Suppressor macrophage treated with lipopolysaccharide for 1 hour (primary cell): ENCODE measurements at places on chromosomes 5 and 9.

GRCh38 chr9:16519001-16519400 lies 351.5 kb downstream of the BNC2 start:
- no peak for DNase-seq

GRCh38 chr9:32434892-32435291 lies 50.4 kb downstream of the ACO1 start:
- no peak for DNase-seq

- DNase-seq, result peak; percentile 4
These were observed 196.2 kb downstream of the AOPEP start for GRCh38 chr9:94922691-94923107.

- no peak for DNase-seq
These were observed 163.5 kb downstream of the ARL15 start for GRCh38 chr5:54146916-54147315.

DNA sequence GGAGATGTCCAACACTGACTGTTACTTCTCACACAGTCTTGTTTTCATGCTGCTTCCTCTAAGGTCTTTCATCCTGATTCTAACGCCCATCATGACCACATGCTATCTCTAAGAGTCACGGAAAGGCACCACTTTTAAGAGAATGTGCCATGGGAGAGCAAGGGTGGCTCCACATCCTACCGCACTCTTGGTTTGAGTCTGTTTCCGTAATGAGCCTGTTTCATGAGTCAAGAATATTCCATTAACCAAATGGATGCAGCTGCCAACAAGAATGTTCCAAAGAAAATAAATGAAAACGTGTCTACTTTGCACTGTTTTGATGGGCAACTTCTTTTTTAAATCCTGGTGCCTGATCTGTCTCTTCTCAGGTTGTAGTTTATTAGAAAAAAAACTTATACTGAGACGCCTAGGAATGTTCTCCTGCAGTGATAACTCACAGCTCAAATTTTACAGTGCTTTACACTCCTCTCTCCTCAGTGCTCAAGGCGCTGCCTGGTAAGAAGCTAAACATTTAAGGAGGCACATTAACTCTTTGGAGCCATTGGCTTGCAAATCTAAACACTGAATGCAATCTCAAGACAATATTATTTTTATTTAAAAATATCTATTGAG lies 124.3 kb downstream of the FGF1 start:
- DNase-seq, result no peak

DNA sequence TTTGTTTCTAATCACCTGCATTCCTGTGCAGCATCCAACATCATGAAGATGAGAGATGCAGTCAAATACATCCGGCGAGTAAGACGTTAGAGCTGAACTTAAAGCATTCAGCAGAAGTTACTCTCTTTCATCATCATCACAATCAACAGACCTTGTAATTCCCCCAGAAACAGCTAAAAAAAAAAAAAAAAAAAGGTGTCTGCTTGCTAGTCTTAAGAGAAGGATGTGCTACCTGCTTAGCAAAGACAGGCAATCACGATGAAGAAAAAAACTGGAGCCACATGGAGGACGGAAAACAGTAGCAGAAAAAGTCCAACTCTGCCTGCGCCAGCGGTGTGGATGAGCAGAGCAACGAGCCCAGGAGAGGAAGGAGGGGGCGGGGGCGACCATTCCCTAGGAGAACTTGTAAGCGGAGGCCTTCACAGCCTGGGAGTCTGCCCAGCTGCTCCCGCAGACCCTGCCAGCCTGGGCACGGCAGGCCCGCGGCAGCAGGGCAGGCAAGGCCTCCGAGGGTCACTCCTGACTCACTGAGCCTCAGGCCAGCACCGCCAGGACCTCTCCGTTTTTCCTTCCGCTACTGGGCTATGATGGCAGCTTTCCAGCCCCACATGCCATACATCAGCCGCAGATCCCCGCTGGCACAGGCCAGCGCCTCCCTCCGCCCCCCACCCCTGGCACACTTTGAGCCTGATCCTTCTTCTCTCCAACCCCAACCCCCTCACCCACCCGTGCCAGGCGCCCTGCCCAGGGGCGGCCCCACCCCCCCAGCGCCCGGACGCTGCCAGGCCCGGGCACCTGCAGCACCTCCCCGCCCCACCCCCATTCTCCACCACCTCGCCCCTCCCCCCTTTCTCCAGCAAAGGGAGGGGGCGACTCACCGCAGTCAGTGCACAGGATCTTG lies 1.4 kb downstream of the NRG2 start:
- DNase-seq, result peak; percentile 59

DNA sequence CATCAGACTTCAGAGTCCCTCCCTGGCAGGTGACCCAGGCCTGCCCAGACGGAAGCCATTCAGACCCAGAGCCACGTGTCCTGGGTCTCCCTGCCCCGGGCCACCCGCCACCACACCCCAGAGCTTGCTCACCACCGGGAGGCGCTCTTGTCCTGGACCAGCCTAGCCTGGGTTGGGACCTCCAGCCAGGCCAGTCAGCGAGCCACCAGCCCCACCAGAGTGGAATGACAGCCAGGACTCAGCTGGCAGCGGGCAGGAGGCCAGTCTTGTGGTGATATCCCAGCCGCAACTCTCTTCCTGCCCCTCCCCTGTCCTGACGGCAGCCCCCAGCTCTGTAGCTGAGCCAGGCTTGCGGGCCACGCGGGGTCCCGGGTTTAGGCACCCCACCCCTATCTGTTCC lies 1.7 kb upstream of the PTGDS start:
- DNase-seq, result peak; percentile 35

GRCh38 chr5:115842089-115842935 lies 577 bp downstream of the AP3S1 start:
- peak; percentile 72 for DNase-seq

- no peak for DNase-seq
These were observed 173.4 kb downstream of the EPB41L4A start for GRCh38 chr5:112245656-112246055.

DNA sequence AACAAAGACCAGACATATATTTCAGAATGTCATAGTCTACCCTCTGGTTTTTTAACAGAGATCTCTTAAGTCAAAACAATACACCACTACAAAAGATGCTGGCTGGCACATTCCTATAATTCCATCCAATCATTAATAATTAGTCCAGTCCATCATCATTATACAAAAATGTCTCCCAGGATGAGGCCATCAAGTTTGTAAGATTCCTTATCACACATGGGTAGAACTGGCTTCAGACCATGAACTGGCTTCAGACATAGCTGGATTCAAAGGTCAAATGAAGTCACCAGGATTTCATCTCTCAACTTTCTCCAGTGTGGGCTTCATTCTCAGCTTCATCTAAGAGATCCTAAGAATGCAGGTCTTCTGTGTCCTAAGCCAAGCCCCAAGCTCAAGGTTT lies 147.1 kb downstream of the ENC1 start:
- no peak for DNase-seq

DNA sequence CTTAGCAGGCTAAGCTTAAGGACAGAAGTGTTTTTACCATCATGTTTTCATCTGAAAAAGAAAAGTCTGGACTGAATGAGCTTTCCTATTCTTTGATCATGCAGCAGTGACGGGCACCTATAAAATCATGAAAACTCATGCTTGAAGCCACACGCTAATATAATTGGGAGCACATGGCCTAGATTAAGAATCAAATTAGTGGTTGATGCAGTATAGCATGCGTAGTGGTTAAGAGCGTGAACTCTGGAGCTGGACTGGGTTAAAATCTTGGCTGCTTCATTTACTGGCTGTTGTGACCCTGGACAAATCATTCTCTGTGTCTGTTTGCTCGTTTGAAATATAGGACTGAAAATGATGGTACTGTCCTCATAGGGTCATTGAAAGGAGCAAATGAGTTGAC lies 49.9 kb upstream of the IL13 start:
- no peak for DNase-seq

- DNase-seq, result peak; percentile 90
These were observed 88.3 kb downstream of the RAPGEF1 start for GRCh38 chr9:131651599-131651998.

GRCh38 chr9:132046456-132046855 lies 33.2 kb downstream of the MED27 start:
- no peak for DNase-seq

GRCh38 chr5:151896031-151896691 lies 28.5 kb downstream of the GLRA1 start:
- no peak for DNase-seq

GRCh38 chr5:115551415-115551814 lies 6.8 kb upstream of the FEM1C start:
- peak; percentile 39 for DNase-seq

- DNase-seq, result no peak
These were observed 191.2 kb downstream of the PALM2AKAP2 start for GRCh38 chr9:109971226-109971625.

- peak; percentile 0 for DNase-seq
These were observed 733.9 kb downstream of the PRELID2 start for GRCh38 chr5:145101246-145101645.

DNA sequence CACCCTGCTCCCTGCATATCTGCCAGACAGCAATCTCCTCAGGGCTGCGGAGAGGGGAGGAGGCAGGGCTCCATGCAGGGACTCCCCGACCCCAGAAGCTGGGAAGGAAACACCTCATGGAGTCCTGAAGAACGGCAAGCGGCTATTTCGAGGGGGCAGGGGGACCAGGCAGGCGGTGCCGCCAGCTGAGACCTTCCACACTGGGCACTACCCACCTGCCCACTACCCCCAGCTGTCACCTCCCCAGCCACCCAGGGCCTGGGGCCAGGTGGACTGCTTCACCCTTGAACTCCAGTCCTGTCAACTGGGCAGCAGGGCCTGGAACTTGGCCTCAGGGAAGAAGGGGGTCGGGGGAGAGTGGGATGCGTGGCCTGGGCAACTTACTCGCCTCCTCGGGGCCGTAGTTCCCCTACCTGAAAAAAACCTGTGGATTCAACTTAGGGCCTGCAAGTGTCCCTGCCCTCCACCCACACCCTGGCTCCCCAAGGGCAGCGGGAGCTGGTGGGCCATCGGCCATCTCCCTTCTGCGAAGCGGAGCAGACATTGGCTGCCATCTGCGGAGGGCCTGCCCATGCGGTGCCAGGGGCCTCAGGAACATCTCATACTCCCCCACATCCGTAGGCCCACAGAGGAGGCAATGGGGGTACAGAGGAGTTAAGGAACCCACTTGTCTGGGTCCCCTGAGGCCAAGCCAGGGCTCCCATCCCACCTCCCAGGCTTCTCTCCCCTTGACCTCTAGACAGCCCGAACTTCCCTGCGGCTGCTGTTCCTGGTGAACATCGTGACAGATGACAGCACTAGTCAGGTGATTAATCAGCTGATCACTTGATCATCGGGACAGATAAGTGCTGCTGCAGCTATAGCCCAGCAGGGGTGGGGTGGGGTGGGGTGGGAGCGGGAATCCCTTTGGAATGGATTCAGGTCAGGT lies 18.5 kb upstream of the RALGDS start:
- peak; percentile 42 for DNase-seq

DNA sequence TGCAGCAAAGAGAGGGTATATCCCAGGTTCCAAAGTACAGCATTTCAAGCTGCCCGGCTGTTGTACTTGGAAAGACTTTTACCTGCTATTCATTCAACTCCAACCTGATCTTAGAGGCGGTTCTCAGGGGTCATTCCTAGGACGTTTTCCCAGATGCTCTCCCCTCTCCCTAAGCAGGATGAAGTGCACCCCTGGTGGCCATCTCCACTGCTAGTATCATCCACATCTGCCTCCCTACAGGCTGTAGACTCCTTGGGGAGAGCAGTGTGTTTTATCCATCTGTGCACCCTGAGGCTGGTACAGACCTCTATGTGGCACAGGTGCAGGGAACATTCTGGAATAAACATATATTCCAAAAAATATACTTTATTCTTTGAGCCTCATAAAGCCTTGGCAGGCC lies 56.8 kb downstream of the PTPN3 start:
- DNase-seq, result no peak

DNA sequence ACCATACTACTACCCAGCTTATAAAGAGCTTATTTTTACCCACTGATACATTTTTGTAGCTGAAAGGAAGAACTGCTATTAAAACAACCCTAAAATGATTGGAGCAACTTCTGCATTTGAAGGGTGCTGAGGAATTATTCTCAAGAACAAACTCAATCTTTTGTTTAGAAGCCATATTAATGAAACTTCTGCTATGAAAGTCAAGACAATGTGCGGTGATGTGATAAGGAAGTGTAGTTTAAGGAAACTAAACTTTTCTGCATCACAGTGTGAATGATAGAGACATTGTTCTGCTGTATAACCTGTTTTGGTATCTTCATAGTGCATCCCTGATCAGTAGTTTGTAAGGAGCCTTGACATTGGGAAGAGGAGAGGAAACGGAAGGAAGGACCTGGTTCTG lies 408.5 kb downstream of the TMEM38B start:
- no peak for DNase-seq
